ENCODE measurements at places on chromosomes 13 and 19.

GRCh38 chr13:98874029-98874397 is 103.9 kb downstream of the DOCK9 start:
- DNase-seq: no peak
- H3K4me1 ChIP-seq: no peaks in the 10 kb centered on the region
- no peaks in the 10 kb centered on the region for H3K27me3 ChIP-seq
- no peak overlapping the region for H3K27ac ChIP-seq
- no peak overlapping the region for H3K4me3 ChIP-seq

DNA sequence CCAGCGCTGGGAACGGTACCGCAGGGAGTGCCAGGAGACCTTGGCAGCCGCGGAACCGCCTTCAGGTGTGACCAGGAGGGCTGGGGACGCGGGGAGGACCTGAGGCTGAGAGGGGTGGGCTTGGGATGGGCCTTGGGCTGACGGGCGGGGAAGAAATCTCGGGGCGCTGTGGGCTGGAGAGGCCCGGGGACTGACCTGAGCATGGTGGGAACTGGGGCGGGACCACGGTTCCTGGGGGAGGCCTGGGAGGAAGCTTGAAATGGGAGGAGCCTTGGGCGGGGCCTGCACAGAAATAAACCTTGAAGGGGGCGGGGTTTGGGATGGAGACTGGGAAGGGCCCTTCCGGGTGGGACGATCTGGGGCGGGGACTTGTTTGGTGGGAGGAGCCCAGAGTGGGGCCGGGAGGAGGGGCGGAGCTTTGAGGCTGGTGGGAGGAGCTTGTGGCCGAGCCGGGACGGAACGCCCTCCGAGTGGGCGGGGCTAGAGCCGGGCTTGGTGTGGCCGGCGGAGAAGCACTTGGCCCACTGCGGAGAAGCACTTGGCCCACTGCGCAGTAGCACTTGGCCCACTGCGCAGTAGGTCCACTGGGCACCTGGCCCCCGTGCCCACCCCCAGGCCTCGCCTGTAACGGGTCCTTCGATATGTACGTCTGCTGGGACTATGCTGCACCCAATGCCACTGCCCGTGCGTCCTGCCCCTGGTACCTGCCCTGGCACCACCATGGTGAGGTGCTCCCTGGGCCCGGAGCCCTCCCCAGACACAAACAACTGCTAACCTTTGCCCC is 2.8 kb downstream of the GIPR start:
- H3K27ac ChIP-seq: no peak overlapping the region
- H3K4me3 ChIP-seq: no peak overlapping the region
- H3K36me3 ChIP-seq: no peaks in the 10 kb centered on the region
- no peaks in the 10 kb centered on the region for H3K4me1 ChIP-seq

GRCh38 chr13:89455741-89456140 is 1784.6 kb downstream of the SLITRK5 start:
- no peaks in the 10 kb centered on the region for H3K4me1 ChIP-seq
- DNase-seq: no peak
- no peaks in the 10 kb centered on the region for H3K27me3 ChIP-seq

DNA sequence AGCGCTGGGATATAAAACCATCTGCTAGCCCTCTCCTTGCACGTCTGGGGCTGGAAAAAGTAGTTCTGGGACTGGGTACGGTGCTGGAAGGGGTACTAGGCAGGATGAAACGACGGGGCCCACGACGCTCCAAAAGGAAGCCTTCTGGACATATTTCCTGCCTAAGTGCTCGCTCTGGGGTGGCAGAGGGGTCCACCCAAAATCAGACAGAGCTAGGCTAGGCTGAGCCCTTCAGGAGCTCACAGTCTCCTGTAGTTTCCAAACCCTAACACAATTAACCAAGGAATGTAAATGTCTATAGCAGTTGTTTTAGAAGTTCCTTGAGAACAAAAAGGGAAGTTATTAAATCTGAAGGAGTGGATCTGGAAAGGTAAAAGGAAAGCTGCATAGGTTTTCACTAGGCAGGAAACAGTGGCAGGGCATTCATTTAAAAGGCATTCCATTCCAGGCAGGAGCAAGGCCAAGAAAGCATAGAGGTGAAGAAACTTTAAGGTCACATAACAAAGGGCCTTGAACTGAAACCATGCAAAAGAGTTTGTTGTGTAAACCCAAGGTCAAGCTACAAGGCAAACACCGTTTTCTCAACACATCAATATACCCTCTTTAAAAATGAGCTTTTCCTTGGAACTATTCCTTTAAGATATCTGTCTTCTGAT is 634 bp upstream of the DIAPH3 start:
- no peaks in the 10 kb centered on the region for H3K27me3 ChIP-seq
- DNase-seq: no peak
- H3K27ac ChIP-seq: peak overlapping the region; percentile 77
- no peaks in the 10 kb centered on the region for H3K36me3 ChIP-seq
- H3K4me3 ChIP-seq: peak overlapping the region; percentile 44
- H3K4me1 ChIP-seq: peaks cover 4% of the 10 kb centered on the region

DNA sequence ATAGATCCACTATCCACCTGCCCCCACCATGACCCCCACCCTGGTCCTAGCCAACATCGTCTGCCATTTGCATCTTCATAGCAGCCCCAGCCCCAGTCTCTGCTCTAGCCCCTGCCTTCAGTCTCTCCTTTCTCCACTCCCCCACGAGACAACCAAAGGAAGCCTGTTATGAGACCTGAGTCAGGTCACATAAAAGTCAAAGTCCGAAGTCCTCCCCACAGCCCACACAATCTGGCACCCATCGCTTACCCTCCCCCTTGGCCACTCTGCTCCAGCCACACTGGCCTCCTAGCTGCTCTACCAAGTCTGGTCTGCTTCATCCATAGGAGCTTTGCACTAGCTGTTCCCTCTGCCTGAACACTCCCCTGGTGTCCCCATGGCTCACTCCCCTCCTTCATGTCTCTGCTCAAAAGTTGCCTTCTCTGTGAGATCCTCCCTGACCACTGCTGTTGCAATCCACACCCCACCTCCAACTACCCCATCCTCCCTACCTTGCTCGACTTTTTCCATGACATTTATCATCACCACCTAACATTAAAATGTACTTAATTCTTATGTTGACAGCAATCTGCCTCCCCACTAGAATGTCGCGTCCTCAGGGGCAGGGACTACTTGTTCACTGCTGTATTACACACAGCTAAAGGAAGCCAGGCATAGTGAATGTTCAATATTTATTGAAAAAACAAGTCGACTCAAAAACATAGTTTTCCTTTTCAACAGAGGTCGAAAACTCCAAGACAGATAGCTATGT is 1.2 kb upstream of the PLEKHG2 start:
- H3K4me1 ChIP-seq: no peaks in the 10 kb centered on the region
- no peaks in the 10 kb centered on the region for H3K36me3 ChIP-seq
- peak overlapping the region; percentile 97 for H3K27ac ChIP-seq
- DNase-seq: peak; percentile 74
- no peak overlapping the region for H3K4me3 ChIP-seq

All from aorta (tissue), 5 donors.